Fibroblast of gingiva (primary cell): ENCODE measurements at places on chromosomes 1 and 21.

GRCh38 chr1:54516249-54516920 is 31.6 kb upstream of the ACOT11 start:
- no peak for DNase-seq

DNA sequence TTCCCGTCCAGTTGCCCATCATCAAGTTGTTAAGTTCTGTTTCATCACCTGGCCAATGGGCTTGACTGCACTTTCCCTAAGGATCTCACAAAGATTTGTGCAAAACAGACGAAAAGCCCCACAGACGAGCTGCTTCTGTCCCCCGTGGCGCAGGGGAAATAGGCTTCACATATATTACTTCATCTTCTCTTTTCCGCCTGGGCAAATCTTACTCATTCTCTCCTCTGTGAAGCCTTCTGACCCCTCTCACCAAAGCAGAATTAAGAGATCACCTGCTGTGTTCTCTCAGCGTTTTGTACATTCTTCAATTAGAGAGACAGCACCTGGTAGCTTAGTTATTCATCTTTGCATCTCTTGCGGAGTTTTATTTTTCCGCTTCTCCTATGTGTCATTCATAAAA is 129.8 kb downstream of the IGSF21 start:
- DNase-seq, result no peak

GRCh38 chr1:154970631-154971340 is at the start of gene SHC1:
Gene SHC1, minus strand, starts transcription at chr1:154970747. Its CDS starts 221 bp downstream, at chr1:154970526.
- DNase-seq, result peak; percentile 96

DNA sequence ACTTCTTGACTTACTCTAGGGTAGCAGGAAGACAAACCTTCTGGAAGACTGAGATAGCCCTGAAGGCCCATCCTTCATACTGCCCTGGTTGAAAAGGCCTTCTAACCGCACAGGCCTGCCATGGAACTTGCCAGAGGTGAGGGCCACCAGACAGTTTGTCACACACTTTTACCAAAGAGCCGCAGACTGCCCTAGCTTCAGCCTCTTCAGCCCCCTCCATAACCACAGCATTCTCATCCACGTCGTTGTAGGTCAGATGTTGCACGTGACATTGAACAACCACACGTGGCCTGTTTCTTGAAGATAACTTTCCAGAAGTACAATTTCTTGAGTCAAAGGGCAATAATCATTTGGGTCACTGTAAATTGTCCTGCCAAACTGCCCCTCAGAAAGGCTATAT is 18.9 kb downstream of the ZNF362 start:
- DNase-seq, result no peak

DNA sequence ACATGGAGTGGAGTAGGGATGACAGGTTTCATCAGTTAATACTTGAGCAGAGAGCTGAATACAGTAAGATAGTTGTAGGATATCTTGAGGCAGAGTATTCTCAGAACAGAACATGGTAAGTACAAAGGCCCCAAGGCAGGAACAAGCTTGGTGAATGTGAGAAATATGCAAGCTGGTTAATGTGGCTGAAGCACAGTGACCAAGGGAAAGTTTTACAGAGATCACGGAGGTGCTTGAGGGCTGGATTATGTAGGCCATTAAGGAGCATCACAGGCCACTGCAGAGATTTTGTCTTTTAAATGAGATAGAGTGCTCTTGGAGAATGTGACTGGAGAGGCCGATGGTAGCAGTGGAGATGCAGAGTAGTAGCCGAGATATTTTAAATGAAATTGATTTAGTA is 54.0 kb upstream of the BOLA1 start:
- DNase-seq, result no peak
